ENCODE measurements at places on chromosomes 4 and X.

DNA sequence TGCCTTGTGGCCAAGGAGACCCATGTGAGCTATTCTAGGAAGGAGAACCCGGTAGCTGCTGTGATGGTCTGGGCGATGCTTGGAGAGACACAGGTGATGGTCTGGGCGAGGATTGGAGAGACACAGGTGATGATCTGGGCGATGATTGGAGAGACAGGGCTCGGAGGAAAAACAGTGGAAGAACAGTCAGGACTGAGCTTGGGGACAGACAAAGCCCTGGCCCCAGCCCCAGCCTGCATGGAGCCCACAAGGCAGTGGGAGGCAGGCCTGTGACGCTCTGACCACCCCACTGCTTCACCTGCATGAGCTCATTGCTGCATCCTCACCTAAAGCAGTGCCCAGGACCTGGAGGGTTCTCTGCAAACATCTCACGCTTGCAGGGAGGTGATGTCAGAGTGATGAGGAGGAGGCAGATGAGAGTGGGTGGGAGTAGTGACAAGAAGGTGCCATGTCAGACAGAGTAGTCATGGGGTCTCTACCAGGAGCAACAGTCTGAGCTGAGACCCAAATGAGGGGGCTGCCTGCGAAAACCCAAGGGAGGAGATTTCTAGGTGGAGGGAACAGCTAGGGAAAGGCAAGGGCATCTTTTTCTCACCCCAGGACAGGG lies 35.9 kb upstream of the PSAPL1 start:
- DNase-seq, result no peak

DNA sequence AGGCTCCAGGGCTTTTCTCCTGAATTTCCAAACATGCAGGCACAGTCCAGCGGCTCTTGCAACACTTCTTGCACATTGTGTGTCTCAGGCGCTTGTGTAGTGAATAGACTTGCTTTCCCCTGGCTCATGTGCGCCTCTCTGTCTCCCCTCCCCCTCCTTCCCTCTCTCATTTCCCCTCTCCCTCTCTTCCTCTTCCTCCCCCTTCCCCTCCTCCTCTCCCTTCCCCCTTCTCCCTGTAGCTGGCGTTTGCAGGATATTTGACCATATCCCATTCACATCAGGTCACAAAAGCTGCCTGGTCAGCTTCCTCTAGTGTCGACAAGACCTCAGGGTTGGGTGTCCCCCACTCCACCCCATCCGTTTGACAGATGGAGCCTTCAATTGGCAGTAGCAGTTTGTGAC lies 2.4 kb downstream of the CHST7 start:
- DNase-seq, result peak; percentile 40

DNA sequence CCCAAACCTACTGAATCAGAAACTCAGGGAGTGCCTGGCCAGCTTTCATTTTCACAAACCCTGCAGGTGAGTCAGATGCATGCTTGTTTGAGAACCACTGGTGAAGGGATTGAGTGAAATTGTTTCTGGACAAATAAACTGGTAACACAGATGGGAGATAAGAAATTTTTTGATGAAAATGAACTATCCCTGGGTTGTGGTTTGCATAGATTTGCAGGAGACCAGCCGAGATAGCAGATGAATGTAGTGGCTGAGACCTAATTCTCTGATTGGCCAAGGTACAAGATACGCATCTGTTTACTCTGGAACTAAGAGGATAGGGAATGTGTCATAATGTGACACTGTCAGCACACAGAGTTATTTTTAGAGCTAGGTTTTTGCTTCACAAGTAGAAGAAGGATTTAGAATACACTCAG lies 117.8 kb upstream of the NOCT start:
- peak; percentile 78 for DNase-seq

DNA sequence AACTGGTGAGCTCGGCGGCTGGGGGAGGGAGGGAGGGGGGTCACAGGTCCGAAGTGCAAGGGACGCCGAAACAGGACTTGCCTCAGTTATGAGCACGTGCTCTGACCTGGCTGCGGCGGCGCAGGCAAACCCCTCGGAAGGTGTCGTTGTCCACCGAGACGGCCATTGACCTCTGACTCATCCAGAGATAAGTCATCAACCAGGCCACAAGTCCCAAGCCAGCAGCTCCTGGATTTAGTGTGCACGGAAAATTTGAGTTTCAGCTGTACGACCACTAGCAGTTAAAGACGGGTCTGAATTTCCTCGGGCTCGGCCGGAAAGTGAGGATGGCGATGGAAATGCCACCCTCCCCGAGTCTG lies 674 bp downstream of the SH3D19 start:
- DNase-seq, result peak; percentile 69

DNA sequence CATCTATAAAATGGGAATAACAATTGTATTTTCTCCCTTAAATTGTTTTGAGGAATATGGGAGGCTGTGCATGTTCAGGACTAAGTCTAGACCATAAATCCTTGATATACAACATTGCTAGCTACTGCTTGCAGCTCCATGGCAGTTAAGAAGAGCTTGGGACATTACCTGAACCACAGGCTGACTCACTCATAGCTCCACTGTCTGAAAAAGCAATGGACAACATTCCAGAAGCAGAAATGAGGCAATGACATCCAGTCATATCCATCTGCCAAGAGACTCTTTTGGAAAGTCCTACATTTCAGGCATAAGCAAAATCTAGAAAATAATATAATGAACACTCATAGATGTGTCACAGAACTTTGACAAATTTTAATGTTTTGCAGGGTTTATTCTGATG lies 167.3 kb upstream of the LEF1 start:
- DNase-seq, result peak; percentile 23

GRCh38 chrX:42093756-42094155 lies 170.4 kb upstream of the CASK start:
- peak; percentile 10 for DNase-seq

GRCh38 chr4:16079046-16079445 lies 4.8 kb downstream of the PROM1 start:
- no peak for DNase-seq

GRCh38 chrX:42022158-42022557 lies 98.8 kb upstream of the CASK start:
- no peak for DNase-seq

DNA sequence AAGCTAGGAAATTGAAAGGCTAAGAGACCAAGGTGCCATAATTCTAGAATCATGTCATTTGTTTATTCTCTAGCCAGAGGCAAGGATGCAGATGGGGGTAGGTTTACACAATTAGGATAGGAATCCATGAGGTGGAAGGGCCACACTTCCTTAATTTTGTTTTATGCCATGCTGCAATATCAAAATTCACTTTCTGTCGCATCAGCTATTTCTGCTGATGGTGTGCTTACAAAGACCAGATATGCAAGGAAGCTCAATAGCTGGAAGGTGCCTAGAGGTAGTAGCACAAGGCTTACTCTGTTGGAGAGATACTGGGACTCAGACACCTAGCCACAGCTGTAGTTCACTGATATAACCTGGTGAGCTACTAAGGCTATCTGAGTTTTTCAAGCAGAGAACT lies 328.5 kb downstream of the ADGRL3 start:
- no peak for DNase-seq

GRCh38 chr4:48141048-48141447 lies 7.0 kb upstream of the TXK start:
- DNase-seq, result peak; percentile 47

DNA sequence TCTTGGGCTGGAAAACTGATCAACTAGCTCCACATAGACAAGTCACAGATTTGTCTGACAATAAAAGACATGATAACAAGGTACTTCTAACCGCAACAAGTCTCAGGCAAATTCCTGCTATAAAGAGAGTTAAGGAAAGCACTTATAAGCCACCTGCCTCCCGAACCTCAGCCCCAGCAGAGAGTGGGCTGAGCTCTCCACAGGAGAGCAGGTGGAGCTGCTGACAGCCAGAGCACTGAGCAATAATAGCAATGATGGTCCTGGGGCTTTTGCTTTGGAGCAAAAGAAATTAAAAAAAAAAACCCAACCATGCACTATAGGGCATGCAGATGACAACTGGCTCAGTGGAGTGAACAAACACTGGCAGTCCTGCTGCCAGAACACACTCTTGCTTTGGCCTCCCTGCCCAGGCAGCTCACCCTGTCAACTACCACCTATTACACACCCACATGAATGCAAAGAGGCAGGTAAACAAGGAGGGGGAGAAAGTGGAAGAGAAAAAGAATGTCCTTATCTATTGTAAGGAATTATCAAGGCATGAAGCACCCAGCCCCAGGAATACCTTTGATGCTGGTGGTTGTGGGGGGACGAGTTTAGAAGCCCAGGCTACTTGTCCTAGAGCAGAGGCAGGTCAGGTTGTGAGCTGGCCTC lies 135.8 kb upstream of the DGKK start:
- DNase-seq, result no peak

GRCh38 chr4:65392488-65392887 lies 277.8 kb downstream of the EPHA5 start:
- no peak for DNase-seq

GRCh38 chr4:95850161-95850560 lies 10.3 kb downstream of the PDHA2 start:
- DNase-seq, result no peak

DNA sequence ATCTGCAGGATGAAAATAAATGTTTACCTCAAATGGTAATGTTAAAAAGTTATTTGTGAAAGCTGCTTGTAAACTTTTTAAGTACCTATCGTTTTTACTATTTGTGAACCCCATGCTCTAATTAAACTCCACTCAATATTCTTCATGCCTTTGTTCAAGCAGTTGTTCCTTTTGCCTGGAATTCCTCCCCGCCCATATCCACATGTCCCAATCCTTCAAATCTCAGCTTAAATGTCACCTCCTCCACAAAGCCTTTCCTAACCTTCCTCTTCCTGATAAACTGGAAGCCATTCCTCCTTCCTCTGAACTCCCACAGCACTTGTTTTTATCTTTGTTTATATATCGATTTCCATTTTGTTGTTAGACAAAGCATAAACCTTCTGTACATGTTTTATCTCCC lies 2.4 kb downstream of the MORC4 start:
- DNase-seq, result no peak

- peak; percentile 59 for DNase-seq
Observed at GRCh38 chr4:16437836-16438235, 211.6 kb upstream of the TAPT1 start.

GRCh38 chrX:140711894-140712293 lies 2.3 kb downstream of the LINC00632 start:
- no peak for DNase-seq

DNA sequence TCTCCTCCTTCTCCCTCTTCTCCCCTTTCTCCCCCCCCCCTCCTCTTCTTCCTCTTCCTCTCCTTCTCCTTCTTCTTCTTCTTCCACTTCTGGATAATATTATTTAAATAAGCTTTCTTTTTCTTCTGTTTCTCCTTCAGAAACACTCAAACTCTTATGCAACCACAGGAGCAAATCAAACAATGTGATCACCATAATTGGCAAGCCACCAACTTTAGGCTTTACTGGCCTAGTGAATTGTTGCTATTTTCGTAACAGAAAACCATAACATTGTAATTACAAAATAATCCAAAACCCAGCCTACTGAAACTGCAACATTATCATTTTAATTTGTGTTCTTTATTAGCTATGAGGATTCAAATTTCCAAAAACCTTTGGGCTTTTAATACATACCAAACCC lies 14.3 kb downstream of the DCAF8L1 start:
- DNase-seq, result no peak

GRCh38 chr4:170001011-170001744 lies 25.0 kb downstream of the MFAP3L start:
- DNase-seq, result no peak

All from EL (cell line).